ENCODE measurements at places on chromosomes 4 and X.

DNA sequence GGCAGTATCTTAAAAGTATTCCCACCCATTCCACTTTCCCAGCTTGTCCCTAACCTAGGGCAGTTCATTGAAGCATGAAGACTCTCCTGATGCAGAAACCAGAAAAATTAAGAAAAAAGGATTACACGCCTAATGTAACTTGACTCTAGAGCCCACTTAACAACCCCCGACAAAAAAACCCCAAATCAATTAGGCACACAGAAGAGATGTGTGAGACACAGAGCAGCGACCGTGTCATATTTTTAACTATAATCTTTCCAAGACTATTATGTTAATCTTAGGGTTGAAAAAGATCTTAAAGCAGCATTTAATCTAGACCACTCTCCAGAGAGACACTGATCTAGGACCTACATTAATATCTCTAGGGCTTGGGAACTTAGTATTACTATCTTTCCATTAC, 1.3 kb downstream of the YTHDC1 start:
- no peak for DNase-seq

GRCh38 chr4:17884063-17884462, 73.3 kb downstream of the NCAPG start:
- DNase-seq, result no peak

- no peak for DNase-seq
Measured at GRCh38 chr4:164060456-164060855, 566.0 kb downstream of the TMA16 start.

DNA sequence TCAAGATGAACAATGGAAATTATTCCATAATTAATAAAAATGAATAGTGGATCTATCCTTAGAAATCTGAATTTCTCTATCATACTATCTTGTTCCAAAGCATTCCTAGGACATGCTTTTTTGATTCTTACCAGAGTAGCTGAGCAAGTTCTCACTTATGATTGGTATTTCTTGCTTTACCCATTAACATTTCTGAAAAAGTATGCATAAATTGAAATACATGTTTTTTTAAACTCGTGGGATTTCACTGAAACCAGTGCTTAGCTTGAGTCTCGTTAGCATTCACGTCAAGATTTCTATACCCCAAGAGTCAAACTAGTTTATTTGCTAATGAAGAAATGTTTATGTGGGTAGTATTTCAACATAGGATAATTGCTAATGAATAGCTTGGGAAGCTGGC, 89.0 kb downstream of the ELOVL6 start:
- DNase-seq, result no peak

- no peak for DNase-seq
Measured at GRCh38 chr4:49063670-49064069, 77.6 kb downstream of the CWH43 start.

DNA sequence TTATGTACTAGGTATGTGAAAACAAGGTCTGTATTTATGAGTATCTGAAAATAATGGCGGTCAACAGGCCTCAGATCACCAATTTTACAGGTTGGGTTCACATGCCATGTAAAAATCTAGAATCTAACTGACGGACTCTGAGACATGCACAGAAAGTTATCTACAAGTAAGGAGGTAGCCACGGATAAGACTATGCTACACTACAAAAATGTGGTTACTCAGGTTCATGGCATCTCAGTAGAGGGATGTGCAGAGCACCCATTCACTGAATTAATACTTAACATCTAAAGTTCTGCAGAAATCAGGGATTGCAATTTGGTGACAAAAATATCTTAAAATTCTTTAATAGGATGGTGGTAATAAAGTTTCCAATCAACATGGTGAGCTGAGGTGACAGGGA, 155.9 kb downstream of the APBB2 start:
- DNase-seq, result no peak

DNA sequence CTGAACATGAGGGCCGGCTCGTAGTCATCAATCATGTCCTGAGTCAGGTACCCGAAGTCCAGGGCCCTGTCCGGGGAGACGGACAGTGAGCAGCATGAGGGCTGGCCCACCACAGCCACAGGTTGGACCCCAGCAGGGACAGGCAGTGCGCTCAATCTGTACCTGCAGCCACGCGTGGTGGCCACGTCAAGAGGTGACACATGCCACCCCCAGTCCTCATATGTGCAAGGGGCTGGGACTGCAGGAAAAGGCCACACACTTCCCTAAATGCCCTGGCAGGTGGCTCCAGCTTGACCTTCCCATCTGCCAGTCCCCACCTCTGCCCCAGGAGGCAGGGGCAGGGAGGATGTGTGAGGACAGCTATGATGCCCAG, 73.8 kb upstream of the MXD4 start:
- no peak for DNase-seq

DNA sequence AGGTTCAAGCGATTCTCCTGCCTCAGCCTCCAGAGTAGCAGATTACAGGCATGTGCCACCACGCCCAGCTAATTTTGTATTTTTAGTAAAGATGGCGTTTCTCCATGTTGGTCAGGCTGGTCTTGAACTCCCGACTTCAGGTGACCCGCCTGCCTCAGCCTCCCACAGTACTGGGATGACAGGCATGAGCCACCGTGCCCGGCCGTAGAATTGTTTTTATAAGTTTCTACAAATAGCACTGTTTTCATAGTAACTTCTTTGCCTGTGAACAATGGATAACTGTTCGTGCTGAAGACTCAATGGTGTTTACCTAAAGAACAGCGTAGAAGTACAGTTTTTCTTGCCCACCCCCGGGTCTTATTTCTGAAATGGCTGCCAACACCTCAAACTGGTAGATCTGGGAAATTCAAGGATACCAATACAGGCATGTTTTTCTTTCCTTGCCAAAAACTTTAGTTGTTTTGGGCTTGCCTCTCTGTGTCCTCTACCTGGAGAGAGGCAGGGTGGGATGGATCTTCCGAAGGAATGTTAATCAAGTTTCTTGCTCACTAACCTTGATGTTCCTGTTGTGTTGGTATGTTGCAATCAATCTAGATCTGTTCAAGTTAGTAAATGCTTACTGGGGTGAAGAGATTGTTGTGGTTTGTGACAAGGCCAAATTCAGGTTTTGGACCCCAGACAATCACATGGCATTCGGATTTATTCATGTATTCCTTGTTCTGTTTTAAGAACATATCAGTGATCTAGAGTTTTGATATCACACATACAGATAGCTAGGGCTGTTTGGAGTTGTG, 2.8 kb upstream of the RUFY3 start:
- DNase-seq, result no peak

GRCh38 chrX:15194146-15194545, 75.7 kb downstream of the ASB9 start:
- DNase-seq, result no peak

GRCh38 chr4:95979961-95980876, 140.3 kb downstream of the PDHA2 start:
- DNase-seq, result no peak

- peak; percentile 42 for DNase-seq
Measured at GRCh38 chrX:104098151-104098808, 14.0 kb upstream of the ZCCHC18 start.

- no peak for DNase-seq
Measured at GRCh38 chr4:146346276-146346675, 131.9 kb downstream of the REELD1 start.

- DNase-seq, result no peak
Measured at GRCh38 chrX:16429406-16429805, 220.6 kb upstream of the S100G start.

- no peak for DNase-seq
Measured at GRCh38 chr4:110452546-110452945, 23.4 kb upstream of the ENPEP start.

GRCh38 chr4:86730310-86730709, 118.9 kb downstream of the SLC10A6 start:
- no peak for DNase-seq

DNA sequence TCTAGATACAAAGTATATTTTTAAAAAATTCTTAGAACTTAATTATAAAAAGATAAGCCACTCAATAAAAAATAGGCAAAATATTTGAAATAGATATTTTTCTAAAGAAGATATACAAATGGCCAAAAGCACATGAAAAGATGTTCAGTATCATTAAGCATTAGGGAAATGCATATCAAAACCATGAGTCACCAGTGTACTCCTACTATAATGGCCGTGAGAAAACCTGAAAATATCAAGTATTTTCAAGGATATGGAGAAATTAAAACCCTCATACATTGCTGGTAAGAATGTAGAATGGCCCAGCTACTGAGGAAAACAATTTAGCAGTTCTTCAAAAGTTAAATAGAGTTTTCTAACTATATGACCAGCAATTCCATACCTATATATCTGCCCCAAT, 337.9 kb downstream of the CAMK2D start:
- no peak for DNase-seq

GRCh38 chr4:77762531-77762930, 56.6 kb downstream of the CNOT6L start:
- DNase-seq, result no peak

DNA sequence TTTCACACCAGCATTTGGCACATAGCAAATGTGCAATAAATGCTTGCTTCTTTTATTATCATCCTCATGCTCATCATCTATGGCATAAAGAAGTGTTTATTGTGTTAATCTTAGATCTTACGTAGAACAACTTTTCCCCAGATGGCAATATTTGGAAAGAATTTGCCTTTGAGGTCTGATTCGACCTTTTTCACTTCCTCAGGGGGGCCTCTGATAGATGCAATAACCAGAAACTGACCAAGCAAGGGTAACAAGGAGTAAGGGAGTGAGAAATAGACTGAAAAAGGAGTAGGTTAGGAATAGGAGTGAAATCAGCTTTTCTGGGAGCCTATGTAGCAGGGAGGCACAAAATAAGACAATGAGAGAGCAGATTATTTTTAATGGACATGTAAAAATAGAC, 70.2 kb downstream of the RRAGB start:
- no peak for DNase-seq

- DNase-seq, result no peak
Measured at GRCh38 chr4:8830611-8831200, 40.9 kb downstream of the HMX1 start.

GRCh38 chr4:157075811-157076577, at the start of gene GLRB:
Gene GLRB (plus strand): TSS chr4:157076150. CDS start chr4:157078025, 1,875 bp downstream.
- DNase-seq, result no peak

GRCh38 chrX:13569479-13570260, at the start of gene EGFL6:
Gene EGFL6 (plus strand): TSS chrX:13569601. CDS start chrX:13569862, 261 bp downstream.
- no peak for DNase-seq

DNA sequence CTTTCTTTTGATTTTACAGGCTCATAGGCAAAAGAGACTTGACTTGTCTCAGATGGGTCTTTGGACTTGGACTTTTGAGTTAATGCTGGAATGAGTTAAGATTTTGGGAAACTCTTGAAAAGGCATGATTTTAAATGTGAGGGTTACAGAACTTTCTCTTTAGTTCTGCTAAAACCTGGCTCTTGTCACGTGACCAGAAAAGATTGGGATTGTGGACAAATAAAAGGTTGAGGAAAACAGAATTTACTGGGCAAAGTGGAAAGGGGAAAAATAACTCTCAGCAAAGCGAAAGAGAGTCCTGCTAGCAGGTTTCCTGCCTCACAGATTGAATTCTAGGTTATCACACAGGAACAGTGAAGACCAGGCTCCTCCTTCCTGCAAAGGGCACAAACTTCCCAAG, 114.0 kb downstream of the SPANXN4 start:
- DNase-seq, result no peak

GRCh38 chr4:95023110-95023509, 265.4 kb downstream of the BMPR1B start:
- peak; percentile 51 for DNase-seq

GRCh38 chrX:15973299-15973698, 118.7 kb upstream of the AP1S2 start:
- no peak for DNase-seq

DNA sequence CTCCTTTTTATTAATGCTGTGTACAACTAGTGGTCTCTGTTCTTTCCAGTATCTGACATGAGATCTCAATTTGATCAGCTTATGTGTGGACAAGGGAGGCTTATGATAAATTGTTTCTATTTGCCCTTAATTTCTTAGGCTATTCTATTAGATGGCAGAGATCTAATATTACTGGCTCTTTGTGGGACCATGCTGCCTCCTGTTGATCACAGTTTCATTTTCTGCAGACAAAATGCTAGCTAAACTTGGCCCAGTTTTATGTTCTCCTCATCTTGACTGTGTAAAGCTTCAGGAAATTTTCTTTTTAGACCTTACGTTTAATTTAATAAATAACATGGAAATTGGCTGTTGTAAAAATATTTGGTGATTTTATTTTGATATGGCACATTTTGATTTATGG, 627.1 kb upstream of the AADAT start:
- no peak for DNase-seq

GRCh38 chr4:80321776-80322175, 13.8 kb upstream of the CFAP299 start:
- DNase-seq, result no peak

GRCh38 chrX:45515262-45516215, 314.9 kb upstream of the DIPK2B start:
- peak; percentile 78 for DNase-seq

- DNase-seq, result no peak
Measured at GRCh38 chr4:107793996-107794395, 30.7 kb upstream of the SGMS2 start.

DNA sequence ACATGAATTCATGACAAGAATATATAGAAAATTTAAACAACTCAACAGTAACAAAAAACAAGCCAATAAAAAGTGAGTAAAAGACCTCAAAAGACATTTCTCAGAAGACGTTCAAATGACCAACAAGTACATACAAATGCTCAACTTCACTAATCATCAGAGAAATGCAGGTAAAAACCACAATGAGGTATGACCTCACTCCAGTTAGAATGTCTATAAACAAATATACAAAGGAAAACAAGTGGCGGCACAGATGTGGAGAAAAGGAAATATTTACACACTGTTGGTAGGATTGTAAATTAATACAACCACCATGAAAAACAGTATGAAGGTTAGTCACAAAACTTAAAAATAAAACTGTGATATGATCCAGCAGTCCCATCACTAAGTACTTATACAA, 1033.1 kb downstream of the RAPGEF2 start:
- no peak for DNase-seq

DNA sequence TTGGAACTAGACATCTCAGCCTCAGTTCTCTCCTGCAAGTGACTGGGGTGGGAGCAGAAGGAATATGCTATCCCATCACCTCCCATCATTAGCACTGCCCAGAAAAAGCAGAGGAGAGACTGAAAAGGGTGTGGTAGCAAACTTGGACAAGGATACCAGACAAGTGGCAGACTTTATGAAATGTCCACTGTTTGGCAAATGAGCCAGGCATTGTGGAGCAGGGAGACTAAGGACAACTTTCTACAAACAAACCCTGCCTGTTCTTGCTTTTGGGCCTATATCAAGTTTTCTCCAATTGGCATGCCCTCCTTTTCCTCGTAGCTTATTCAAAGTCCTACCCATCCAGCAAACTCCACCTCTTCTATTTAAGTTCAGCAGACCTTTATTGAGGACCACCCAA, 41.6 kb downstream of the ZCCHC12 start:
- no peak for DNase-seq
